ENCODE measurements at places on chromosomes 3 and 15.

- no peak for DNase-seq
Measured at GRCh38 chr15:42721016-42721415, 15.9 kb downstream of the CDAN1 start.

DNA sequence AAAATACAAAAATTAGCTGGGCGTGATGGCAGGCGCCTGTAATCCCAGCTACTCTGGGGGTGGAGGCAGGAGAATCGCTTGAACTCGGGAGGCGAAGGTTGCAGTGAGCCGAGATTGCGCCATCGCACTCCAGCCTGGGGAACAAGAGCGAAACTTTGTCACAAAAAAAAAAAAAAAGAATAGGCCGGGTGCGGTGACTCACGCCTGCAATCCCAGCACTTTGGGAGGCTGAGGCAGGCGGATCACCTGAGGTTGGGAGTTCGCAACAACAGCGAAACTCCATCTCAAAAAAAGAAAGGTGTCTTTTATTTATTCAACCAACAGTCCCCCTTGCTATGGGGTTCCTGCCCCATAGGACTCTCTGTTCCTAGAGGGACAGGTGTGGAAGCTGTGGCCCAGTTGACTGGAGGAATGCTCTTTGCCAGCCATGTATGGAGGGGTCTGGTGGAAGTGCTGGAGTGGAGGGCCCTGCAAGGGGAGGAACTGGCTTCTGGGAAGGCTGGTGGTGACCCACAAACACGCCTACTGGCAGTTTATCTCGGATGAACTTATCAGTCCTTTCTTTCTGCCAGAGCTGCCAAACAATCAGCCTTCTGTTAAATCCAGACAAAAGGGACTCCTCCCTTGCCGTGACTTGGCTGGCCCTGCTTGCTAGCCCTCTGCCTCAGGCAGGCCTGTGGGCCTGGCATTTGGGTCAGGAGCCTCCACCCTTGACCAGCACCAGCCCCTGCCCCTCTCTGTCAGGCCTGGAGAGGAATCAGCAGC, 4.6 kb upstream of the DAG1 start:
- DNase-seq, result no peak

GRCh38 chr3:32956750-32957570, 5.5 kb downstream of the CCR4 start:
- DNase-seq, result no peak

- no peak for DNase-seq
Measured at GRCh38 chr3:139675327-139675726, 2.4 kb downstream of the NMNAT3 start.

GRCh38 chr15:35211240-35211902, 126.3 kb upstream of the NANOGP8 start:
- DNase-seq, result no peak

DNA sequence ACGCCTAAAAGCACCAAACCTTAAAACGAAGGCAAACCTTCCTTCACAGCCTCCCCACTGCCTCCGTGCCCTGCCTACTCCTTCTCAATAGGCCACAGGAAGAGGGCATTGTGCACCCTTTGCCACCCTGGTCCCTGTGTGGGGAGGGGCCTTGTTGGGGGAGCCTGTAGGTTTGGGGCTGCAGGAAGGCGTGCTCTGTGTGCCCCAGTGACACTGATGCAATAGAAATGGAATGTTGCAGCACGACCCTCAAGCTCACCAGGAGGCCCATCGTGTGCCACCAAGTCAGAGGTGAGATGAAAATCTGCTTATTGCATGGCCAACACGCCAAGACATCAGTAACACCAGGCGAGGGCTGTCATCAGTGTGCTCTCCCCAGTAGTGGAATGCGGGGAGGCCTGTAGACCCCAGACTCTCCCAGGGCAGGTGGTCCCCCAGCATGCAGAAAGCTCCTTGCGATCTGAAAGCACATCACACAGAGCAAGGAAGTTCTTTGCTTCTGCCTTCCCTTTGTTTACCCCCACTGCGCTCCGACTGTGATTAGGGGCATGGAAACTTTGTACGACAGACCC, 86.2 kb downstream of the ASB7 start:
- no peak for DNase-seq

All from D721Med (cell line).